ENCODE measurements at places on chromosomes 12 and 14.

- peak; percentile 11 for DNase-seq
Measured at GRCh38 chr12:77943466-77943865, 112.8 kb downstream of the NAV3 start.

- no peak for DNase-seq
Measured at GRCh38 chr14:90483571-90483974, 86.7 kb downstream of the CALM1 start.

GRCh38 chr14:32620303-32620702 is 291.2 kb downstream of the AKAP6 start:
- no peak for DNase-seq

- DNase-seq, result no peak
Measured at GRCh38 chr12:93777254-93777653, 100.1 kb downstream of the CRADD start.

- no peak for DNase-seq
Measured at GRCh38 chr14:87756661-87757060, 236.3 kb downstream of the GALC start.

- no peak for DNase-seq
Measured at GRCh38 chr12:56392331-56392730, 29.7 kb upstream of the APOF start.

DNA sequence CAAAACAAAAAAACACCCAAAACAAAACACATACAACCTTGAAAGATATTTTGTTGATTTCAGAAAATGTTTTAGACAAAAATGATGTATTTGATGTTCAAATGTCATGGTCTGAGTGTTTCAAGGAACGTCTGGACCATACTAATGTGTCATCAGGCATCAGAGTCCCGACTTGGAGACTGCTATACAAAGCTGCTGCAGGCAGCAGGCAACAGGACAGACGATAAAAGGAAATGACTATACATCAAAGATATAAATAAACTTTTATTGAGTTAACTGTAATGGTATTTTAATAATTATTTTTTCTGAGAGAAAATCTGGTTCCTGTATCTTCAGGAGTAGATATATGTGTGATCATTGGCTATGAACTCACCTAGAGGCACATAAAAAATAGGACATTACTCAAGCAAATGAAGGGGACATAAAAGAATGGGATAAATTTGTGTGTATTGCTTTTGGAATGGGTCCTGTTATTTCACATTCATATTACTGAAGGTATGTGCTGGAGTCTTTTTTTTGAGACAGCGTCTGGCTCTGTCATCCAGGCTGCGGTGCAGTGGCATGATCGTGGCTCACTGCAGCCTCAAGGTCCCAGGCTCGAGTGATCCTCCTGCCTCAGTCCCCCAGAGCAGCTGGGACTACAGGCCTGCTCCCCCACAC is 87.3 kb upstream of the HECTD1 start:
- no peak for DNase-seq

DNA sequence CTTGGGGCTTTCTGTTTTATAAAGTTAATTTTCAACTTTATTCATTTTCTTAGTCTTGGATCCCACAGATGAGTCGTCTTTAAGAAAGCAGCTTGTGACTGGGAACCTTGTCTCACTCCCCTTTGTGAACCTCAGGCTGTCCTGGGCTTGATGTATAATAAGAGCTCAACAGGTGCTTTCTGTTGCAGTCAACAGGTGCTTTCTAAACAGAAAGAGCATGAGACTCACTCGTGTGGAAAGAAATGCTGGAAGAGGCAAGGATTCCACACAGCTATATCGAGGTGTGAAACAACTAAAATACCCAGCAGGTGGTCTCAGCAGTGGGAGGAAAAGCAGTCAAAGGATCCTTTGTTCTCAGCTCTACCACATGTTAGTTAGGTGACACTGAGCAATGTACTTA is 398.9 kb downstream of the EGLN3 start:
- DNase-seq, result no peak

GRCh38 chr12:108853981-108854446 is 3.4 kb downstream of the SSH1 start:
- peak; percentile 59 for DNase-seq

GRCh38 chr12:15209782-15210181 is 11.4 kb downstream of the RERG start:
- peak; percentile 29 for DNase-seq

Measured in AG08396 (cell line).